ENCODE measurements at places on chromosomes 4 and X.

GRCh38 chr4:76607846-76608245 lies 172.8 kb downstream of the SHROOM3 start:
- no peak for DNase-seq

DNA sequence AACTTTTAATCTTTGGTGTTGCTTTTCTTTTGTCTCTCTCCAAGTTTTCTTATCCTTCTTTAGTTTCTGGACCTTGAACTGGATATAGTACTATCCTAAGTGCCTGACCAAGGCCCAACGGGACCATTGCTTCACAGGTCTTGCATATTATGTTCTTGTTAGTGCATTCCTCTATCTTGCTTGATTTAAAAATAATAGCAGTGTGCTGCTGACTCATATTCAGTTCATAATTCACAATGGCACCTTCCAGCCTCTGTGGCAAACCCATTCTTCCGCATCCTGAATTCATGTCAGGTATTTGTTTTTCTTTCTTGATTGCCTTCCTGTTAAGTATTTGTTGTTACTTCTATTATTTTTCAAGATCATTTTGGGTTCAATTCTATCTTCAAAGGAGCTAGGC lies 197.1 kb upstream of the GIMD1 start:
- no peak for DNase-seq

GRCh38 chr4:127844601-127845116 lies 36.0 kb upstream of the PLK4 start:
- no peak for DNase-seq

GRCh38 chr4:93825551-93826216 lies 2.9 kb upstream of the ATOH1 start:
- DNase-seq: no peak

DNA sequence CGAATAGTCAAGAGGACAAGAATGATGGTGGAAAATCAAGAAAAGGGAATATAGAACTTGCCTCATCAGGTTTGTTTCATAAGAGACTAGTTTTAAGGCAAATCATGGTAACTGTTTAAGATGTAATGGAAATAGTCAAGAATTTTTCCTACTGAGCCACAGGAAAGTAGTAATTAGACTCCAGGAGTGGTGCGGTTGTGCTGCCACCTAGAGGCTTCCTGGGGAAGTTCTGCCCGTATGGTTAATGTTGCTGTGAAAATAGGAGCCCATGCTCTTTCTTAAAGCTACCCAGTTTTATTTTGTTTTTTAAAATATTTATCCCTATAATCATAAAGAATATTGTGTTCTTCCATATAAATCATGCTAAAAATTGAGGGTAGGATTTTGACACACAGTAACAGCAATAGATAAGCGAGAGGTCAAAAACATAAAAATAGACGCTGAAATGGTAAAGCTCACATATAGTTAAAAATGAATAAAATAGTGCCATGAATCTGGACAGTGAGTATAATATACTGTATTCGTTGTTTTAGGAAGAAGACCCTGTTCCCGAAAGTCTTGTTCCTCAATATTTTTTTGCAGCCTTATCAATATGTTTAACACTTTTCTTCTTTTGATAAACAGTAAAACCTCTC lies 87.0 kb downstream of the PHOX2B start:
- DNase-seq: peak; percentile 49

GRCh38 chrX:154436983-154437752 lies at the start of gene GDI1:
Gene GDI1, plus strand, starts transcription at chrX:154437154. Its CDS starts 101 bp downstream, at chrX:154437255.
- DNase-seq: peak; percentile 36

GRCh38 chr4:10635091-10635490 lies 49.5 kb downstream of the CLNK start:
- DNase-seq: no peak

- no peak for DNase-seq
Measured at GRCh38 chrX:124293810-124294209, 38.6 kb upstream of the TEX13D start.

DNA sequence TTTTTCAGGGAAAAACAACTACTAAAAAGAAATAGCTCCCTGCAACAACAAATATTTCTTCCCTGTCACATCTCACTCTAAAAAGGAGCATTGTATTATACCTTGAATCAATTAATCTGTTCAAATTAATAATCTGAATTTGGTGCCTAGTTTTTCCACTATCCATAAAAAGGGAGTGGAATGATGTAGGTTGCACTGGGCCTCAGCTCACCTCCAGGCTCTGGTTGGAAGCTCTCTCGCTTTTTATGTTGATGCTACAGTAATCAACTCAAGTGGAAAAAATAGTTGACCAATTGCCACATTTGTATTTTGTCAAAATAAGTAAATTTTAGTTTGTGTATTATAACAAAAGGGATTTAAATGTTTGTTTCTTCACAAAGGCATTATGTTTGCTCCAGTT lies 126.1 kb downstream of the MAD2L1 start:
- DNase-seq: no peak

GRCh38 chr4:41600243-41600912 lies 62.4 kb downstream of the LIMCH1 start:
- DNase-seq: no peak

DNA sequence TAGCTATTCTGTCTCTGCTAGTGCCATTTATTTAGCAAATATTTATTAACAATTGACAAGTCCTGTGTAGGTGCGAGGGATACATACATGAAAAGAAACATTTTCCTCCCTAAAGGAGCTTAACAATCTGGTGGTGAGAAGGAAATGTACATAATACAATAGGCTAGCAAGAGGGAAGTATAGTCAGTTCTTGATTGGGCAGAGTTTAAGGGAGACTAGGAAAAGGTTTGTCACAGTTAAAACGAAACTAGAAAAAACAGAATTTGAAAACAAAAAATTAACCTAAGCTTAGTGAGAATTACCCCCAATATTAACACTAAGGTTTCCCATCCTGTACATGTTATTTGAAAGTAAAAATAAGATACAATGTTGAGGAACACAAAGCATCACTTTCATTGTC lies 8.6 kb upstream of the MAML3 start:
- DNase-seq: no peak

DNA sequence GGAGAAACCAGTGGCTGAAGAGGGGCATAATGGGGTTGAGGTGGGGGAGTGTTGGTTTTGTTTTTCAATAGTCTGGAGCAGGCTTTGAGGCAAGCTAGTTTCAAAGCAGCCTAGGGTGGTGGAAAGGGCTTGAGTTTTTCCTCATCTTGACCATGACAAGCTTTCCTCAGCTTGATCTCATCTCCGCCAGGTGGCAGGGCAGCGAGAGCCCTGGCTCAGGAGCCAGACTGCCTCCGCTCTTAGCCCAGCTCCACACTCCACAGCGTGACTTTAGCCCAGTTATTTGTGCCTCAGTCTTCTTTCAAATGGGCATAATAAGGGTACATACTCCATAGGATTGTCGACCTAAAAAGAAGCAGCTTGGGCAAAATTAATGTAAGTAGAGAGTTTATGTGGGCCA lies 29.9 kb upstream of the SOWAHD start:
- DNase-seq: no peak

- no peak for DNase-seq
Measured at GRCh38 chr4:85102606-85103005, 136.1 kb upstream of the WDFY3 start.

DNA sequence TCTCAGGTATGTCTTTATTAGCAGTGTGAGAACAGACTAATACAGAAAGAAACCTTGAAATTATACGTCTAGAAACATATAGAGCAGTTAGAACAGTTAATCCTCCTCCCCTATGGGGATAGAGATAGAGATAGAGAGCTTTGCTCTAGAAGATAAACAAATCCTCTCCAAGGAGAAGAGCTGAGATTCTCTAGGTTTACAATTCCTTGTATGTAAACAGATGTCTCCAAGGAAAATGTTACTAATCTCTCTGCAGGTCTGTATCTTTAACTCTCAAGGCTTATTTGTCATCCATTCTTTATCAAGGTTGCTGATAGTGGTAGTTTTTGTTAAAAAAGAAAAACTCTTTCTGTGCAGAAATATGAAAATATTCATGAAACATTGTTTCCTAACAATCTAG lies 282.1 kb upstream of the GIMD1 start:
- no peak for DNase-seq

DNA sequence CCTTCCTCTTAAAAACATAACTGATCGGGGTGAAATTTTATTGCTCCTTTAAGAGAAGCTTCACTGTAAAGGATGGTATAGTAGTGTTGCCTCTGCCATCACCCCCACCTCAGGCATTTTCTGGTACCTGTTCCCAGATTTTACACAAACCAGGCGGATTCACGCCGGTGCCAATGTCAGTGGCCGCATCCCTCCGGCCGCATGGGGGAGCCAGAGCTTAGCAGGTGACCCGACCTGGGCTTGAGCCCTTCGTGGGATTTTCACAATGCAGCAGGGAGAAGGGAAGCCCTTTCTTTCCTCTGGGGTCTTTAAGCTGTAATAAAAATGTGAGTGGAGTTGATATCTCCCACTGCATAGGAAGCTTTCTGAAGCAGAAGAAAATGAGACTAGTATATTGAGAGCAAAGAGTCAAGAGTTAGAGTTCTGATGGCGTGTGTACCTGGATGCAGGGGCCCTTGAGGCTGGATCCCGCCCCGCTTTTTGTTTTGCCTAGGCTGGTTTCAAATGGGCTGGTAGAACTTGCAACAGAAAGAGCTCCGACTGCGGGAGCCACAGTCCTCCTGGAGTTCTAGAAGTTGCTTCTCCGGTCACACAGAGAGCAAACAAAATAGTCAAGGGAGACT lies 59.4 kb downstream of the POLR2B start:
- peak; percentile 24 for DNase-seq

GRCh38 chrX:39159921-39160507 lies 358.8 kb downstream of the MID1IP1 start:
- DNase-seq: no peak

GRCh38 chr4:138225477-138225876 lies 16.7 kb downstream of the SLC7A11 start:
- DNase-seq: no peak

DNA sequence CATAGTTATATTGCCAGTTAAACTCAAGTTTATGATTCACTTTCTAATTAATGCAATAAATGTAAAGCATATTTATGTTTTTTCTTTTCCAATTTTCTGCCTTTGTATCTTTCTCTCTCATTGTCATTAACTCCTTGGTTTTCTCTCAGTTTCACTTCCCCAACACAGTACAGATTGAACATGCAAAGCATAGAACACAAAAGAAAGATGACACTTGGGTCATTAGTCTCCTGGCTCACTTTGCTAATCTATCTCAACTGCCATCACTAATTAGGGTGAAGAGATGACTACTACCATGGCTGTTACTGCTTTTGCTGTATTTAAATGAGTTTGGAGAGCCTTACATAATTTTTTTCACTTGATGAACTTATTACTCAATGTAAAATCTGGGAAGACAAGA lies 12.3 kb upstream of the NAA11 start:
- DNase-seq: no peak

- no peak for DNase-seq
Measured at GRCh38 chr4:180913750-180914149, 1329.5 kb upstream of the TENM3 start.

- DNase-seq: no peak
Measured at GRCh38 chr4:112431158-112431557, 84.8 kb downstream of the NEUROG2 start.

DNA sequence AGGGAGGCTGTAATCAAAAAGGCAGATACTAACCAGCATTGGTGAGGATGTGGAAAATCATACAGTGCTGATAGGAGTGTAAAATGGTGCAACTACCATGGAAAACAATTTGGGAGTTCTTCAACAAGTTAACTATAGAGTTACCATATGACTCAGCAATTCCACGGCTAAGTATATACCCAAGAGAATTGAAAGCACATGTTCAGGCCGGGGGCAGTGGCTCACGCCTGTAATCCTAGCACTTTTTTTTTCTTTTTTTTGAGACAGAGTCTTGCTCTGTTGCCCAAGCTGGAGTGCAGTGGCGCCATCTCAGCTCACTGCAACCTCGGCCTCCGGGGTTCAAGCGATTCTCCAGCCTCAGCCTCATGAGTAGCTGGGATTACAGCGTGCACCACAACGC lies 15.0 kb upstream of the CD99L2 start:
- DNase-seq: no peak

DNA sequence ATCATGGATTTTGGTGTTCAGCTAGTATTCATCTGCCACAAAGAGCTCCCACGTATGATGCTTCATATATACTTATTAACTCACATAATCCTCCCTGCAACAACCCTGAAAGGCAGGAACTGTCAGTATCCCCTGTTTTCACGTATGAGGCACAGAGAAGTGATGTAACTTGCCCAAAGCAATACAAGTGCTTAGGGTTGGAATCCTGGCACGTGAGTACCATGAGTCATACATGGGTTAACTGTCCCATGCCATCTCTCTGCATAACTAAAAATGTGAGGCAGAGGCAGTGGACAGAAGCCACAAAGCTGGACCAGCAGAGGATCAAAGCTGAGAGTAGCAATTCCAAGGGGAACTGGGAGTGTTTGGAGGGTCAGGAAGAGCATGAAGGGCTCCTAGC lies 35.7 kb upstream of the EGFL6 start:
- no peak for DNase-seq

DNA sequence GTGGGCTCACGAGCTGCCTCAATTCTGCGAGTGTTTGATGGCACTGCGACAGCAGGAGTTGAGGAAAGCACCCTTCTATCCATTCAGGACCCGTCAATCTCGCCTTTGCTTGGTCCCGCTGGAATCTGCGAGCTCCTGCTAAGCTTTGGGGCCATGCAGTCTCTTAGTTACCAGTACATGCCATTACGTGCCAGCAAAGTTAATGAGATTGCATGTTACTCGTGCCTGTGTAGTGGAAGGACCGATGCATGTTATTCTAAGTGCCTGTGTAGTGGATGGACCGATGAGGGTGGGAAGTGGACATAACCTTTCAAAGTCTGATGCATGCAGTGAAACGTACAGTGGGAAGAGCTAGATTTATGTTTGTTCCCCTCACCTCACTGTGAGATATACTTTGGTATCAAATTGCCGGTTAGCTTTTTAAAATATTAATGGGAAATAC lies 569 bp downstream of the RPS3A start:
- no peak for DNase-seq

DNA sequence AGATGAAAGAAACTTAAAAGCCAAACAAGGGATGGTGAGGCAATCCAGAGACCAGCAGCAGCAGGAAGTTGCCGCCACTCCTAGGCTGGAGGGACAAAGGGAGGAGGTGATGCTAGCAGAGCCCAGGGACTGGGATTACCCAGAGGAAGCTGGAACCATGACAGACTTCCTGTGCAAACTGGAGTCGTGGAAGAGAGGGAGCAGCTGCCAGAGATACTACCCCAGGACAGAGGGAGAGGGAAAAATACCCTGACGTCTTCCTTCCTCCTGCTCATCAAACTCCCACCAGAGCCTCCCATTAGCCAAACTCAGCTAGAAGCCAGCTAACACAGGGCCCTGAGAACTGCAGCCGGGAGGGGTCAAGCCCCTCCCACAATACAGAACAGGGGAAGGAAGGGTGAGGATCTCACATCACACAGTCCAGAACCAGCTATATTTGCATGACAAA lies 101.2 kb upstream of the KLF3 start:
- DNase-seq: no peak

DNA sequence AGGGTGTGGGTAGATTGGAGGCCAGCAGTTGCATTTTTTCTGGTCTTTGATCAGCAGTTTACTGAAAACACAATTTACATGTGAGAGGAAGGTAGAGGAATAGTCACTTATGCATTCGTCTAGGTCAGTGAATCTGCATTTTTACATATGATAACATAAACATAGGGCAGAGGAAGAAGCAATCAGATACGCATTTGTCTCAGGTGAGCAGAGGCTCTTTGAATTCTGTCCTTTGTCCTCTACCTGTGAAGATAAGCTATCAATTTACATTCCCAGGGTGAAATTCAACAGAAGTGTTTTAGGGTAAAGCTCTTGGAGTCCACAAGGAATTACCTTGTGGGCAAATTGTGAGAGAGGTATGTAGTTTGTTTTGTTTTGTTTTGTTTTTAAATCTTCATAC lies 306.5 kb downstream of the MAGEB5 start:
- no peak for DNase-seq

Measured in stimulated activated CD4-positive, alpha-beta T cell treated with anti-CD3 and anti-CD28 coated beads, Interleukin-2, amount 100 ng/mL, for 48 hours (primary cell).